ENCODE measurements at places on chromosomes 16 and 17. TPM values are rescaled to one million over a fixed set of nuclear protein-coding genes. Genes with fewer than 3 reads are reported as not detected.

DNA sequence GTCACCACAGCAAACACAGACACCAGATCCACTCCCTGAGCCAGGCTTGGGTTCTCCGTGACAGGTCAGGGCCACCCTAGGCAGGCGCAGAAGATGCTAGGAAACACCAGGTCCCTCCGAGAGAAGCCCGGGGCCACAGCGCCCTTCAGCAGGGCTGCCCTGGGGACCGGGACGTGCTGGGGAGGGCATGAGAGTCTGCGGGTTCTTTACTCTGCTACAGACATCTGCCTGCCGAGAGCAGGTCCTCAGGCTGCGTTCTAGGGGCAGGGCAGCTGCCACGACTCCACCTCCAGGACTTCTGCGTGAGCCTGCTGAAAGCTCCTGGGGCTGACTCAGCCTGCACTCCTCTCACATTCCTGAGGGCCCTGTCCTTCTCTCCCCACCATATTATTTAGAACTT, 11.4 kb downstream of the MYLK3 start:
- no peak for DNase-seq

DNA sequence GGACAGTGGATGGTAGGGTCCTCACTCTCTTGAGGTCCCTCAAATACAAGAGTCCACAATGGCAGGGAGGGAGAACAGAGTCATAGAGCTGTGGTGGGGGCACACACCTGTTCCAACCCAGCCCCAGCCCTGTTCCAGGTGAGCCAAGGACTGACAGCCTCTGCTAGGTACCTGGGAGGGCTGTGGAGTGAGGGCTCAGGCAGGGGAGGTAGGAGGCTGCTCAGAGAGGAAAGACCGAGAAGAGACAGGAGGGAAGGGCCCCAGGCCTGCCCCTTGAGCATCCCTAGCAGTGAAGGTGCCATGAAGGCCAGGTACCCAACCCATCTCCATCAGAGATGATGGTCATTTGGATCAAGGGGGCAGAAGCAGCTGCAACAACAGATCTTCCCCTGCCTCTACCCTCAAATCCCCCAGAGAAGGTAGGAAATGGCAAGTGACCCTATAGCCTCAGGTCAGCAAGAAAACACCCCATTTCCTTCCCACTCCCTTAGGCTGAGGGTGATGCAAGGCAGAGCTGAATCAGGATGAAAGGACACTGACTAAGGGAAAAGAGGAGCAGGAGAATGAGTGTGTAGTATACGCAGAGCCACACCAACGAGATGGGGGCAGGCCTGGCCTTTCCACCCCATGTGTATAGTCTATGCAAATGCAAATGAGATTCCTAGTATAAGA, 28.6 kb downstream of the CD300LG start:
- no peak for DNase-seq

DNA sequence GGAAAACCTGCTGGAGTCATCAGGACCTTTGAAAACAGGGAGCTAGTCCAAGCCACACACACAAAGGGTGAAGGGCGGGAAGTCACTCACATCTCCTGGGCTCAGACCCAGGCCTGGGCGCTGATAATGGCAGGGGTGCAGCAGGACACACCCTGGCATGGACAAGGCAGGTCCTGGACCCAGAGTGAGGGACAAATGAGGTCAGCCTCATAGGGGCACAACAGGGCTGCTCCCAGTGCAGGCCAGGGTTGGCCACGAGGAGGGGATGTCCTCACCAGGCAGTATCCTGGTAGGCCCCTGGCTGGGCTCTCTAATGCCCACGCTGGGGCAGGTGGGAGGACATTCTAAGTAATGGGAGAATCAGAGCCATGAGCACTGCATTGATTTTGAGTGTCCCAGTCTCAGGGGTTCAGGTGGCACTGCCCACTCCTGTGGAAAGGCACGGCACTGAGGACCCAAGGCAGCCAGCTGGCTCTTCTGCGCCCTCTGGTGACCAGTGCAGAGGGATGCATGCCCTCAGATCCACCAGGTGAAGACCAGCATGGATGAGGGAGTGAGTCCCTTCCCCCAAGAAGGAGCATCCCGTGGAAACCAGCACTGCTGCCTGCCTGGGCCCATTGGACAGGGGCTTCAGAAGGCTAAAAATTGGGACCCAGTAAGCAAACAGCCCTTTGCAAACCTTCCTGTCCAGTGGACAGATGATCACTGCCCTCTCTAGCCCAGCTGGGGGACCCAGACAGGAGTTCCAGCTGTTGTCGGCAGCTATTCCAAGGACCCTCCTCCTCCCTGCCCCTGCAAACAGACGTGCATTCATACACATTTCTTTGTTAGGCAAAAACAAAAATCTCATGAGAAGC, 23.4 kb upstream of the SREBF1 start:
- DNase-seq, result peak; percentile 72

DNA sequence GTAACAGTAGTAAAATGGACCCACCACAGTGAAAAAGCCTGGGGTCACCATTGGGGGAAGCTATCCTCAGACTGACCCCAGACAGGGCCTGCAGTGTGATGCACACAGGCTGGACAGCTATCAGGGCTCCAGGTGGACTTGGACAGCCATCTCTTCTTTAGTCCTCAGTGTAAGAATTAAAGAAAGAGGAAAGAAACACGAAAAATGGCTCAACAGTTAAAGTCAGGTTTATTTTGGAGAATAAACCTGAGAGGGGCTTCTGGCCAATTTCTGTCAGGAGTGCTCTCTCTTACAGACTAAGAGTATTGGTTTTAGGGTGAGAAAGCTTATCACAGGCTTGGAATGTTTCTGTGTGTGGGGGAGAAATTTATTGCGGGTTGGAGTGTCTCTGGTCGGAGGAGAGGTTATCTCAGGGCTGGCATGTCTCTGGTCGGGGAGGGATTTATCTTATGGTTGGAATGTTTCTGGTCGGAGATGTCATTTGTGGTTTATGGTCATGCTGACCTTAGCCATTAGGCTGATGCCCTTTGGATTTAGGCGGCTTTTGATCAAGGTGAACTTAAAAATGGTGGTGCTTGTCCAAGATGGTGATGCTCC, 10.8 kb upstream of the B4GALNT2 start:
- DNase-seq, result no peak

DNA sequence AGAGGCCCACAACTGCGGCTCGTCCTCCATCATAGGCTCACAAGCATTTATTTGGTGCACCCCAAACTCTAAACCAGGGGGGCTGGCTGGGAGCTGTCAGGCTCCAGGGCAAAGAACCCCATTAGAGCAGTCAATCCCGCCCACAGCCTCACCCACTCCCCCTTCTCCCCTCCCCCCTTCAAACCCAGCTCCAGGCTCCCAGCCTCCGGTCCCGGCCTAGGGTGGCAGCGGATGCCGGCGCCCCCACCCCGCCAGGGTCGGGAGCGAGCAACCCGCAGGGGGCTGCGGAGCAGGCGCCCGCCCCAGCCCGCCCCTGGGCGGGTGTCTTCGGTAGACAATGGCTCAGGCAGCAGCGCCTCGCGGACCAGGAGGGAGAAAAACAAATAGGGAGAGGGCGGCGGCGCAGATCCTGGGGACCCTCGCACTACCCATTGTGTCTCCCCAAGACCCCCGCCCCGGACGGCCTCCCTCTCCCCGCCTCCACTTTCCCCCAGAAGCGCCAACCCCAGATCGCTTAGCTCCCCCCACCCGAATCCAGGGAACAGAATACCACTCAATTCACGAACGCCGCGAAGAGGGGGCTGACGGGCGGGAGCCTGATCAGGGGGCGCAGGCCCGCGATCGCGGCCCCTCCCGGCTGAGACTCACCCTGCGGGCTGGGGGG, 572 bp downstream of the FAM171A2 start:
- DNase-seq, result no peak

- no peak for DNase-seq
Measured at GRCh38 chr17:36602030-36602748, 806 bp downstream of the MRM1 start.

DNA sequence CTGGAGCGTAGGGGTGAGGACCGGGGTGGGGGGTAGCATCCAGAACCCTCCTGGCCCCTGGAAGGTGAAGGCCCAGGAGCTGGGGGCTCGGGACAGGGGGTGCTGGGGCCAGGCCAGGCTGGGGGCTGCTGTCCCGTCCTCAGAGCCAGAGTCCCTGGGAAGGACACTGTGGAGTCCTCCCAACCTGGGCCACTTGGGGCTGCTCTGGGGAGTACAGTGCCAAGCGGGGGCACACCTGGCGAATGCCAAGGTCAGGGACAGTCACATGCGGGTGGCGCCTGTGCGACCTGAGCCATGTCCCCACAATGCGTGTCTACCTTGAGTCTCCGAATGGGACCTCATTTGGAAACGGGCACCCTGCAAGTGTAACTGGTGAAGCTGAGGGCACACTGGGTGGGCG, 1.2 kb upstream of the PERCC1 start:
- no peak for DNase-seq

DNA sequence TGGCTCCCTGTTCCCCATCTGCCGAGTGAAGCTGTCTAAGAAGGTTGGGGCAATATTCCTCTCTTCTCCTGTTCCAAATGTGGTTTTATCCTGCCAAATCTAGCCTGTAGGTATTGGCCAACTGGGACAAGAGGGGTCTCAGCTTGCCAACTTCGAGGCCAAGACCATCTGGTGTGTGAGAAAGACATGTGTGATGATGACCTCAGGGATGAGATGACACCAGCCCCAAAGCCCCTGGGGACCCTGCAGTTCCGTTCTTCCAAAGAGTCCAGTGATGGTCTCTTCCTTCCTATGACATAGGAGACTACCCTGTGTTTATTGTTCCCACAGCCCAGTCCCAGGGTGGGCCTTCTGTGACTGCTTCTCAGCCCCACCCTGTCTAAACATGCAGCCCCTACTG, 34.8 kb upstream of the ADAMTS18 start:
- no peak for DNase-seq

DNA sequence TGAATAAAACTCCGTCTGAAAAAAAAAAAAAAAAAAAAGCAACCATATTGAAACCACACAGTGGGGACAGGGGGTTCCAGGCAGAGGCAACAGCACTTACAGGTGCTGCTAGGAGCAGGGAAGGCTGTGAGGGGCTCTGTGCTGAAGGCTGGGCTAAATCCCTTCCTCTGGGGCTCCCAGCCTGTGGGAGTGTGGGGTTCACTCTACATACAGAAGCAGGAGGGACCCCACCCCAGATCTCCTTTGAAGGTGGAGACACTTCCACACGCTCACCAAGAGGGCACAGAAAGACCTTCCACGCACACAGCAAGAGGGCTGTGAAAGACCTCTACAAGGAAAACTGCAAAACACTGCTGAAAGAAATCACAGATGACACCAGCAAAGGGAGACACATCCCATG, 53.9 kb downstream of the USP22 start:
- DNase-seq, result no peak

- DNase-seq, result no peak
Measured at GRCh38 chr17:79374807-79375206, 236.0 kb downstream of the RBFOX3 start.

GRCh38 chr16:4295581-4295980, 20.3 kb upstream of the GLIS2 start:
- no peak for DNase-seq

DNA sequence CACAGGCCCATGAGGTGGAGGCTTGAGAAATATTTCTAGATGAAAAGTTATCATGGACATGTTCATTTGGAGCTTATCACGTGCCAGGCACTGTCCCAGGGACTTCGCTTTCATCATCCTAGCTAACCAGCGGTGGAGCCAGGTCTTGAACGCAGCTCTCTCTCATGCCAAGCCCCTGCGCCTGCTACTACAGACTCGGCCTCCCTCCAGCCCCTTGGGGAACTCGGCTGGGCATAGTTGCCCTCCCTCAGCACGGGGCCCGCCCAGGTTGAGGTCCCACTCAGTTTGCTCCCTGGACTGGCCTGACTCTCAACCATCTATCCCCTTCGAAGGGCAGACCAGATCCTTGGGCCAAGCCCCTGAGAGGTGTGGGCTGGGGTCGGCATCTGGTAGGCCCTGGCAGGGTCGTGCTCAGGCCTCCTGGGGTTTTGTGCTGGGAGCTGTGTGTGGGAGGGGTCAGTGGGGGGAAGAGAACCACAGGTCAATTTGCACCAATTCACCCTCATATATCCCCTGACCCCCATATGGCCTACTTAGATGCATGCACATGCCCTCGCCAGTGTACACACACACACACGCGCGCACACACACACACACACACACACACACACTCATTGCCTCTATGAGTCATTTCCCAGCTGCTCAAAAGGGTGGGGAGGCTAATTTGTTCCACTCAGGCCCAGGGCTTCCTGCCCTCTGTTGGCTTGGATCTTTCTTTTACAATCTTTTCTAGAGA, 12.1 kb upstream of the SCN4A start:
- DNase-seq, result peak; percentile 49

GRCh38 chr16:83706394-83706793, 101.4 kb upstream of the HSBP1 start:
- DNase-seq, result no peak

GRCh38 chr16:87376660-87377059, 6.9 kb downstream of the FBXO31 start:
- DNase-seq, result no peak

GRCh38 chr17:22600644-22601298, 908.4 kb downstream of the KCNJ18 start:
- no peak for DNase-seq

DNA sequence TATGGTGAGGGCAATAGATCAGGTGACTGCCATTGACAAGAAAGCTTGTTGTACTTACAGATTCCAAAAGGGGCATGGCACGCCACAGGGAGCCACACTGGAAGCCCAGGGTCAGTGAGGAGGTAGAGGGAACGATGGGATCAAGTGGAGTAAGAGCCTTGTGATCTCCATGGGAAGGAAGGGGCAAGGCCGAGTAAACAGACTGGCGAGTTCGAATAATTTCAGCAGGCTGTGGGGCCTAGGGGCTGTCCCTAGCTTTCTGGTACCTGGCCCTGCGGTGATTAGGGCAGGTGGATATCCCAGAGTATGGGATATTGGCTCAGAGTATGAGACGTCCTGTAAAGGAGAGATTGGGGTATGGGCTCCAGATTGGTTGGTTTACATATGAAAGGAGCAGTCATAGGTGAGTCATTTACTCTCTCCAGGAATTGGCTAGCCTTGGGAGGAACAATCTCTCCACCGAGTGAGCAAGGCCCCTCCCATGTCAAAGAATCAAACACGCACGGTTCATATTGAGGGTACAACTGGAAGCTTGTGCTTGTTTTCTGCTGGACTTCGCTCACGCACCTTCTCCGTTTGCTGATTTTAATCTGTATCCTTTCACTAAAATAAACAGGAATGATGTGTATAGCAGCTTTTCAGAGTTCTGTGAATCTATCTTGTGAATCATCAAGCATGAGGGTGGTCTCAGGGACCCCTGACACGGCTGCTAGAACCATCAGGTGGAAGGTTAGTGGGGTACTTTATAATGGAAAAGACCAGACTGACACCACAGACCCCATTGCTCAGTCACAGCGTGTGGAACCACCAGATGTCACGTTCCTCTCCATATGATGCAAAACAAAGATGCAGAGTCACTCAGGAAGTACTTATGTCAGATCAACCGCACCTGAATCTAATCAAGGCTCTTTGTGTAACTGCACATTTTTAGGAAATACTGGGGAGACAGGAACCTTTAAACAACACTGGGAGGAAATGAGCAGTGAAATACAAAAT, 27.9 kb downstream of the GABARAPL2 start:
- DNase-seq, result no peak

- no peak for DNase-seq
Measured at GRCh38 chr17:81398176-81398831, 3.0 kb downstream of the BAHCC1 start.

- DNase-seq, result no peak
Measured at GRCh38 chr17:80774146-80774545, 217.5 kb upstream of the CHMP6 start.

TBX4 gene
- total RNA-seq, result not detected

NUP93 gene
- 34.1 TPM for total RNA-seq

GP2 gene
- 7.4 TPM for total RNA-seq

HSD17B1 gene
- 0.98 TPM for total RNA-seq

CCL4 gene
- 2.2 TPM for total RNA-seq

SPATA32 gene
- total RNA-seq, result not detected

GCGR gene
- total RNA-seq, result 0.67 TPM

PHOSPHO1 gene
- total RNA-seq, result not detected

CAPNS2 gene
- total RNA-seq, result 0.70 TPM

Data from left colon (tissue), 2 donors.